ENCODE measurements at places on chromosomes 3 and 15. TPM values are rescaled to one million over a fixed set of nuclear protein-coding genes. Genes with fewer than 3 reads are reported as not detected.

DNA sequence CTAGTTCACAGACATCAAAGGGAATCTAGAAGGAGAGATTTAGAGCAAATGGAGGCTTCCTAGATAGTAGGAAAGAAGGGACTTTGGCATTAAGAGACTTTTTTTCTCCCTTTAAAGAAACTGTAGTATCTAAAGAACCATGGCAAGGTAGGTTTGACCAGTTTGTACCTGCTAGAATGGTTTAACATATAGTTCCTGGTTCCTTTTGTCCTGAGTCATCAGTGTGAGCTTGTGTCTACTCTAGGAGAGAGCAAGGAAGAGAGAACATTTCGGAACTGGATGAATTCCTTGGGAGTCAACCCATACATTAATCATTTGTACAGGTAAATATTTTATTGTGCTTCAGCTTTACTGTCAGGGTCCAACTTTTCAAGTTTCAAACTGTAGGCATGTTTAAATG lies 29.6 kb upstream of the TRPC1 start:
- DNase-seq, result no peak

GRCh38 chr3:100040451-100041225 lies 73.7 kb downstream of the FILIP1L start:
- no peak for DNase-seq

- DNase-seq, result no peak
Measured at GRCh38 chr3:72530426-72530825, 317.8 kb downstream of the SHQ1 start.

DNA sequence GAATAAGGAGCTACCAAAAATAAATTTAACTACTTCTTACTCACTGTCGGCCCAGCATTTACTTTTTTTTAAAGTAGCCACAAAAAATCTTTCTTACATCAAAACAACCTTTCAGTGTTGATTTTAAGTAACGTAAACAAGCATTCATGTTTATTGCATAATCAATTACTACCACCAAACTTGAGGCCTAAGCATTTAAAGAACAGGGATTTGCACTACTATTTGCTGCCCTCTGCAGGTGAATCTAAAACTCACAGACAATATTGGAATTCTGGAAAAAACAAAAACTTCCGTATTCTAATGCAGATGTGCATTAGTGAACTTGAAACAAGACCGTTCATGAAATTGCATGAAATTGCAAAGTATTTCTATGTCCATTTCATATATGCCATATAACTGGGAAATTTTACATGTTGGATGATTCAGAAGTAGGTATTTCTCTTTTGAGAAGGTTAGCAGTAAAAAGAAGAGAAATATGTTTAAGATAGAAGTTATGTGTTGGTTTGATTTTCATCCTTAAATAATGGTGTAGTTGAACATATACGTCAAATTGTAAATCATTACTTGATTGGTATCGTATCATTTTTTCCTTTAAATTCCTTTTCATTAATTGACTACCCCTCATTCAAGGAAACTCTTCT lies 55.6 kb downstream of the CGGBP1 start:
- DNase-seq, result no peak

GRCh38 chr3:110933821-110934426 lies 137.7 kb upstream of the NECTIN3 start:
- no peak for DNase-seq

DNA sequence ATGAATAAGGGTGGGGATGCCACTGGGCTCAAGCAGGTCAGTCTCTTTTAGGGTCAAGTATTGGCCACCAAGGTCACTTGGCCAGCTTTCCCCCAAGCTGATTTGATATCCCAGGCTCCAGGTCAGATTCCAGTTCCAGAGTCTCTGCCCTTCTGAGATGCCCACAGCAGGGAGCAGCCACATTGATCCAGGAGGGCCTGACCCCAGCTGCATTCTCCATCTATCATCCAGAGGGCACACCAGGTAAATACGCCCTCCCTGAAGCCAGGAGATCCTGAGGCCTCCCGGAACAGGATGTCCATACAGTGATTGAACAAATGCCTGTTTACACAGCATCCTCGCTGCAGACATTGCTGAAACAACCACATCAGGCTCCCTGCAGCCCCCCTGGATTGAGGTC lies 264.6 kb upstream of the TLE3 start:
- no peak for DNase-seq

DNA sequence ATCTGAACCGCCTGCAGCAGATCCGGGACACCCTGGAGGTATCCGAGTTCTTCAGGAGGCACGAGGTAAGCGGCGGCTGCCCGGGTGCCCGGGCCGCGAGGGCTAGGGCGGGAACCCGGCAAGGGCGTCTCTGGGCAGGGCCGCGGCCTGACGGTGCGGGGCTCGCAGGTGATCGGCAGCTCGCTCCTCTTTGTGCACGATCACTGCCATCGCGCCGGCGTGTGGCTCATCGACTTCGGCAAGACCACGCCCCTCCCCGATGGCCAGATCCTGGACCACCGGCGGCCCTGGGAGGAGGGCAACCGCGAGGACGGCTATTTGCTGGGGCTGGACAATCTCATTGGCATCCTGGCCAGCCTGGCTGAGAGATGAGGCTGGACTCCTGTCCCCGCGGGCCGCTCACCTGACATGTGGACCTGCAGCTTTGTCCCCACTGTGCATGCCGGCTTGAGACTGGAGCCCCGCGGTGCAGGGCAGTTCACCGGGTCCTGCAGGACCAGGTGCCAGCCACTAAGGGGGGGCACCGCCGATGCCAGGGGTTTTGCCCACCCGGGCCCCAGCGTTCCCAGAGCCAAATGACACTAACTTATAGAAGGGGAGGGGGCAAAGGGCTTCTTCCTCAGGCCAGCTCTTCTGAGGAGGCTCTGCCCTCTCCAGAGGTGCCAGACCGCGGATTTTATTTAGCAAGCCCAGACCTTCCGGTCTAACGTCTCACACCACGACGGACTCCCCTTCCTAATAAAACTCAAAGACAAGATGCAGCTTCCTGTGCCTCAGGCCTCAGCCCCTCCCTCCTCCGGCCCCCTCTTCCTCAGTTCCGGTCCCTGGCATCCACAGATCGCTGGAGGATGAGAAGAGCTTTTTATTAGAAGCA lies 9.4 kb downstream of the ITPKA start:
- no peak for DNase-seq

- DNase-seq, result no peak
Measured at GRCh38 chr15:97504031-97504792, 456.3 kb upstream of the ARRDC4 start.

GRCh38 chr3:119677641-119677934 lies 382 bp upstream of the COX17 start:
- DNase-seq, result no peak

GRCh38 chr15:69082021-69082502 lies 67.6 kb downstream of the NOX5 start:
- no peak for DNase-seq

- DNase-seq, result no peak
Measured at GRCh38 chr3:45990181-45990580, 5.4 kb downstream of the FYCO1 start.

The RETNLB gene
- total RNA-seq, result not detected

The PIERCE2 gene
- total RNA-seq, result 0.23 TPM

The CNTN4 gene
- total RNA-seq, result 3.8 TPM

The ARPP21 gene
- 0.42 TPM for total RNA-seq

The SCN5A gene
- not detected for total RNA-seq

The AGBL1 gene
- total RNA-seq, result not detected

The C3orf33 gene
- 1.2 TPM for total RNA-seq

All from liver (tissue), 10 donors.